CD4-positive, alpha-beta memory T cell (primary cell): ENCODE measurements at places on chromosomes 11 and 22. TPM values are rescaled to one million over a fixed set of nuclear protein-coding genes. Genes with fewer than 3 reads are reported as not detected.

The SYCE3 gene
- 0.83 TPM for polyA plus RNA-seq

The OTOG gene
- not detected for polyA plus RNA-seq

The TRIM49D2 gene
- polyA plus RNA-seq, result not detected

The CHEK1 gene
- polyA plus RNA-seq, result 2.0 TPM

The TRIM51 gene
- not detected for polyA plus RNA-seq
